ENCODE measurements at places on chromosomes 1 and 21.

GRCh38 chr1:22567197-22567596, 3.9 kb downstream of the EPHA8 start:
- no peak for DNase-seq

GRCh38 chr1:245748240-245748639, 593.5 kb downstream of the KIF26B start:
- DNase-seq, result no peak

- no peak for DNase-seq
Observed at GRCh38 chr1:77047978-77048614, 171.1 kb downstream of the PIGK start.

DNA sequence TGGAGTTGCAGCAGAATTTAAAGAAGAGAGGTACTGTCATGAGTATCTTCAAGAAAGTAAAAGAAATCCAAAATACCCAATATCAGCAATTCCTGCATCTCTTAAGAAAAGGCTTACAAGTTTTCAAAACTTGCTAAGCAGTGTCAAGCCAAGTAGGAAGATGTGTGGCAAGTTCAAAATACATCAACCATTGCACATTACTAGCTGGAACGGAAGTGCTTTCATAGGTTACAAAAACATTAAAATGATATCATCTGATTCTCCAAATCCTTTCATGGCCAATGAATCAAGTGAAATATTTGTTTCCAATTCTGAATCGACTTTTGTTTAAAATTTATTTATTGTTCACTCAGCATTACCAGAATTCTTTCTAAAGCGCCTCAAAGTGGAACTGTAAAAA, 5.7 kb upstream of the ABCA4 start:
- no peak for DNase-seq

- DNase-seq, result no peak
Observed at GRCh38 chr1:94708299-94708685, 111.9 kb upstream of the SLC44A3 start.

- DNase-seq, result no peak
Observed at GRCh38 chr1:98949621-98950020, 55.0 kb downstream of the PLPPR5 start.

DNA sequence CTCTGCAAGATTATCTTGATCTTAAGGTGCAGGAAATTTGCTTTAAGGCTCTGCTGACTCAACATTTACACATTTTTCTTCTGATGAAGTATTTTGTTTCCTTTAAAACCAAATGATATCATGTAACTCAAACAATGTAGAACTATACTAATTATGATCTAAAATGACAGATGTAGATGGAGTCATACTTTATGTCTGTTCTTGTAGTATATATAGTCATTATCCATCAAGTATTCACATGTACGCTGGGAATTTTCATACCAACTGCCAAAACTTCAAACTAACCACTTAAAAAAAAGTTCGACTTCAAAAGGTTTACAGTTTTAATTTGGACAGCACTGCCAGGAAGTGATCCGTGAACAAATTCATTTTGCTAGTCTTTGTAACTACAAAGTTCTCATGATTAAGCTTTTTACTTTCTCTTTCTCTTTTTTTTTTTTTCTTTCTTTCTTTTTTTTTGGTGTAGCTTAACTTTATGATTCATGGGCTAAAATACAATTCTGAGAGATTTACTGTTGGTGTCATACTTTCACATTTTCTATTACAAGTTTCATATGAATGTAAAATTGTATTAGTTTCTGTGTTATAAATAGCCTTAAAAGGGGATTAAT, 509.0 kb upstream of the CXADR start:
- DNase-seq, result no peak

- DNase-seq, result no peak
Observed at GRCh38 chr1:248324468-248324867, at the start of gene OR2M7. Gene OR2M7, minus strand, starts transcription at chr1:248324568. Its CDS starts 0 bp downstream, at chr1:248324568.

DNA sequence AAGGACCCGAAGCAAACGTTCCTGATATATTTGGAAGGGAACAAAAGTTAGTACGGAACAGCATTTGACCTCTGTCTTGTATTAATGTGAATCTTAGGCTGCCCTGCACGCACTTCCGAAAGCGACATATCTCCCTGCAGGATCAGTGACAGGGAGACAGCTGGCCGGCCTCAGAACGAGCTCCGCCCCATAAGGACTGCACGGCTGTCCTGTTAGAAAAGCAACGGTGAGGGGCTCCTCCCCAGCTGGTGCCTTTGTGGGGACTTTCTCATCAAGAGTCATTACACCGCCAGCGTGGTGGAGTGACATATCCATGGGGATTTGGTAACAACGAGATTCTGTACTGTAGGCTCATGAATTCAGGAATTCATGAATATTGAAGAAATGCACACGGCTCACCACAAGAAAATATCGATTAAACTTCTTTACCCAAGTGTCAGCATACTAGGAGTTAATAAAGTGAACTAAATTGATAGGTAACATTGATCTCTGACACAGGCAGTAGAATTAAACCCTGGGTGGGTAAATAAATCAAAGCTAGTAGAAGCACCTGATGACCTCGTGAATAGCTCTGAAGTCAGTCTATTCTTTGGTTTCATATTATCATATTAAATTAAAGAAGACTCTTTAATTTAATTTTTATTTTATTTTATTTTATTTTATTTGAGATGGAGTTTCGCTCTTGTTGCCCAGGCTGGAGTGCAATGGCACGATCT, 8.1 kb upstream of the GREM2 start:
- DNase-seq, result no peak

GRCh38 chr1:233435622-233436021, 108.1 kb downstream of the MAP3K21 start:
- no peak for DNase-seq

DNA sequence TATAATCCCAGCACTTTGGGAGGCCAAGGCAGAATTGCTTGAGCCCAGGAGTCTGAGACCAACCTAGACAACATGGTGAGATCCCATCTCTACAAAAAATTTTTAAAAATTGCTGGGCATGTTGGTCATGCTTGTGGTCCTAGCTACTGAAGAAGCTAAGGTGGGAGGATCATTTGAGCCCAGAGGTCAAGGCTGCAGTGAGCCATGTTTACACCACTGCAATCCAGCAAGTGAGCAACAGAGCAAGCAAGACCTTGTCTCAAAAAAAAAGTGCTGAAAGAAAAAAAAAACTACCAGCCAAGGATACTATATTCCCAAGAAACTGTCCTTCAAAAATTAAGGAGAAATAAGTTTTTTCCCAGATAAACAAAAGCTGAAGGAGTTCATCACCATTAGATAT, 78.1 kb downstream of the SH3GLB1 start:
- DNase-seq, result no peak

- no peak for DNase-seq
Observed at GRCh38 chr1:94098585-94099111, 22.3 kb downstream of the ABCA4 start.

GRCh38 chr1:24717887-24718650, 27.2 kb upstream of the CLIC4 start:
- no peak for DNase-seq

- no peak for DNase-seq
Observed at GRCh38 chr21:44058652-44058964, 46.5 kb downstream of the TRAPPC10 start.

GRCh38 chr1:183038333-183038866, 15.2 kb downstream of the LAMC1 start:
- no peak for DNase-seq

GRCh38 chr1:20359451-20360330, 69.0 kb downstream of the VWA5B1 start:
- no peak for DNase-seq

DNA sequence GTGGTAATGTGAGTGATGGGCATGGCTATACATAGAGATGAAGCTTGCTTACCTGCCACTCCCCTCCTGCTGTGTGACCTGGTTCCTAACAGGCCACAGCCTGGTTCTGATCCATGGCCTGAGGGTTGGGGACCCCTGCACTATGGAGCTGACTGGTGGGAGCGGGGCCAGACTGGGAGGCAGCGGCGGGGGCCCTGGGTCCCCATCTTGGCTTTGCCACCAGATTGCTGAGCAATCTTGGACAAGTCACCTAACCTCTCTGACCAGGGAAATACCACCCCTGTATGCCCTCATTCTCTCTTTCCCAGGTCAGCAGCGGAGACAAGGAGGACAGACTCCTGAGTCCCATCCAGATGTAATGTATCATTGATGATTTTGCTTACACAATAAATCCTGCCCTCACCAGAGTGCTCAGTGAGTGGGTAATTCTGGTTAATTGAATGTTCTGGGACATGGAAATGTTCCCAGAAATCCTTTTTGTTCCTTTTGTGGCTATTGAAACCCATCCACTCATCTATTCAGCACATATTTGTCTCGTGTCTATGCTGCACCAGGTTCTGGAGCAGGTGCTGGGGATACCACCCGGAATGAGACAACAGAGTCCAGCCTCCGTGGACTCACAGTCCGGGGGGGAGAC, 4.1 kb upstream of the ARHGEF10L start:
- no peak for DNase-seq

- DNase-seq, result no peak
Observed at GRCh38 chr1:98277118-98277517, 356.3 kb upstream of the DPYD start.

GRCh38 chr1:21320410-21321108, 30.3 kb upstream of the ECE1 start:
- no peak for DNase-seq

DNA sequence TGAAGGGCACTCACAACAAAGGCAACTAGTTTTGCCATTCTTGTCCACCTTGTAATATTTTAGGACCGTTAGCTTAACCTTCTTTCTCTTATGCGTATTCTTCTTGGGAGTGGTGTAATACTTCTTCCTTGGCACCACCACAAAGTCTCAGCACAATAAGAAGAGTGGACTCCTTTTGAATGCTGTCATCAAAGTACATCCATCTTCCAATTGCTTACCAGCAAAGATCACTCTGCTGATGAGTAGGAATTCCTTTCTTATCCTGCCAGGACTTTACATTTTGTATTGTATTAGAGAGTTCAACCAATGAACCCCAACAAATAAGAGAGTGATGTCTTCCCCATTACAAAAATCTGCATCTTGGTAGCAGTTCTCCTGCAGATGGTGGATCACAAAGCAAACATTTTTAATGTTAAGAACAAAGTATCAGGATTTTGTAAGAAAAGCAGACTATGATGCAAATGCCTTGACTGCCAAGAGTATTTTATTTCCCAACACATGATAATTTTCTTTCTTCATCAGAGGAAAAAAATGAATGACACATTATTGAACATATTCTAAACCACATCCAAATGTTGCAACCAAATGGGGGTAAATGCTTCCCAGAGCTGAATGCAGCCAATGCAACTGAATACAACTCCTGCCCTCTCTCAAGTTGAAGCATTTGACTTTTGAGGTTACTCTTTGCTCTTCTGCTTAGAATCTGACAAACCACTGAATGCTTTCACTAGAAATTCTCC, 5.1 kb upstream of the ARNT start:
- DNase-seq, result no peak

- no peak for DNase-seq
Observed at GRCh38 chr1:12447849-12448312, 170.1 kb downstream of the DHRS3 start.

GRCh38 chr1:219264561-219264960, 90.9 kb downstream of the LYPLAL1 start:
- DNase-seq, result no peak

DNA sequence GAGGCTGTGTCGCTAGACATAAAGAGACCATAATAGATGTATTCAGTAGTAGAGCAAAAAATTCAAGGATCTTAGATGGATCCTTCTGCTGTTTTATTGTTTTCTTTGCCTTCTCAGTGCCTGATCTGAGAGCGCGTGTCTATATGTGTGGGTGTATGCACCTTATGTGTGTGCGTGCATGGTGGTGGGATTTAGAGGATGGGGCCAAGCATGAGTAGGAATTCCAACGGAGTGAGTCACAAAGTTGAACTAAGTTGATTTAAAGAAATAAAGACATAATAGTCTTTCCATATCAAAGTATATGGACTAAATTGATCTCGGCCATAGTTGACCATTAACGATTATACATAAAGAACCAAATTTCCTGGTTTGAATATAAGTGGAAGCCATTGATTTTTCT, 178.7 kb downstream of the CYYR1 start:
- no peak for DNase-seq

GRCh38 chr1:48103495-48103894, 106.3 kb upstream of the TRABD2B start:
- no peak for DNase-seq

DNA sequence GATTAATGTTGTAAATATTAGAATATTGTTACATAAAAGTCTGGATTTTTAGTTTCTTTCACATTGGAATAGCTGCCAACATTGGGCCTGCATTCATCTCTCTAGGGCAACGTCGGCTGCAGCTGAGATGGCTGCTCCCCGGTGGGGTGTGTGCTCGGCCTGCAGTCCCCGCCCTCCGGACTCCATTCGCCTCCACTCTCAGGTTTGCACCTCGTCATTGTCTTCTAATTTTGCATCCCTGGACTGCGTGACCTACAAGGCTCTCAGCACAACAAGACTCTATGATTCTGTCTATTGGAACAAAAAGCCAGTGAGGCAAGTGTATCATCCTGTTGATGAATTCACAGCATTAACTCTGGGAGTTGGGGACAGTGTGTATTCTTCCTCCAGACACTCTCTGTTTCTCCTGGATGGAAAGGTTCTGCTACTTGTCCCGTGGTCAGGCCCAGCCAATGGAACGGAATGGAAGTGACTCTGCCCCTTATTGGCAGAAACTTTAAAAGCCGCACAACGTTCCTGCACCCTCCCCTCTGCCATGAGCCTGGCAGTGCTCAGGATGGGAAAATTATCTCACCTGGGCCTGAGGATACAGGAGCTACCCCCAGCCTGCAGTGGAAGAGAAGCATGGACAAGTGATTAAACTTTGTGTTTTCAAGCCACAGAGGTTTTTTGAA, 105.0 kb upstream of the SAMD11 start:
- DNase-seq, result no peak

DNA sequence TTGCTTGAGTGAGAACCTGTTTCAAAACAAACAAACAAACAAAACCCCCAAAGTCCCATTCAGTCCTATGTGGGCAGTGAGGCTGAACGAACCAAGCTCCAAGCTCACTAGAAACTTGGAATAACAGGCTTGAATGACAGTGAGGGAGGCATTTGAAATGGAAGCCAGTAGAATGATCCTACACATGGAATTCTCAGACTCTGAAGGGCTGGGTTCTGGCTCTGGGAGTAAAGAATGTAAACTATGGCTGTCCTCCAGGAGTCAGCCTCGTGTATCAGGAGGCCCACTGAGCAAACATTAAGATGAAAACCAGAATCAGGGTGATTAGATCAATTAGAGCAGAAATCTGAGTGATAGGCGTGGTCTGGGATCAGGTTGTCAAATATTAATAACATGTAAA, 14.9 kb downstream of the PCP4L1 start:
- no peak for DNase-seq
